ENCODE measurements at places on chromosomes 7 and 10.

GRCh38 chr10:28120043-28120749 lies 121.3 kb upstream of the ODAD2 start:
- H3K36me3 ChIP-seq: peaks cover 21% of the 10 kb centered on the region
- no peak overlapping the region for H3K27ac ChIP-seq
- H3K27me3 ChIP-seq: no peaks in the 10 kb centered on the region
- DNase-seq: no peak
- no peaks in the 10 kb centered on the region for H3K4me1 ChIP-seq

DNA sequence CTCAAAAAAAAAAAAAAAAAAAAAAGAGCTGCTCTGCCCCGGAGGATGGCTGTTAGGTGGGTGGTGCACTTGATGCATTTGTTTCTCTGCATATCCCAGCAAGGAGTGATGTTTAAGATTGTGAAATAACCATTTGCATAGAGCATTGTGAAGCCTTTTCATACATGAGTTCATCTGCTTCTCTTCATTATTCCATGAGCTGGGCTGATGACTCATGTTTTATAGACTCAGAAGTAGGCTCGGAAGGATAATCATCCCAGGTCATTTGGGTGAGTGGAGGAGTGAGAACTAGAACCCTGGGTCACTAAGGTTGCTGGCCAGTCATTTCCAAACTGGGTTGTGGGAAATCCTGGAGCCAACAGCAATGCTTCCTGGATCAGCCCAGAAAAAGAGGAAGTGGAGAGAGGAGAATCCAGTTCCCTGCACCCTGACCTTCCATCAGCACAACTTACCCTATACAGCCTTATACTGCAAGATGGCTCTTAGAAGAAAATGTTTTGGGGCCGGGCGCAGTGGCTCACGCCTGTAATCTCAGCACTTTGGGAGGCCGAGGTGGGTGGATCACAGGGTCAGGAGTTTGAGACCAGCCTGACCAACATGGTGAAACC lies 45.3 kb downstream of the TACC2 start:
- H3K36me3 ChIP-seq: no peaks in the 10 kb centered on the region
- H3K27ac ChIP-seq: no peak overlapping the region
- H3K27me3 ChIP-seq: no peaks in the 10 kb centered on the region
- no peak for DNase-seq

GRCh38 chr7:93579431-93579830 lies 4.9 kb upstream of the CALCR start:
- H3K4me1 ChIP-seq: no peaks in the 10 kb centered on the region
- H3K36me3 ChIP-seq: no peaks in the 10 kb centered on the region
- H3K27me3 ChIP-seq: peaks cover 2% of the 10 kb centered on the region
- no peak overlapping the region for H3K4me3 ChIP-seq

DNA sequence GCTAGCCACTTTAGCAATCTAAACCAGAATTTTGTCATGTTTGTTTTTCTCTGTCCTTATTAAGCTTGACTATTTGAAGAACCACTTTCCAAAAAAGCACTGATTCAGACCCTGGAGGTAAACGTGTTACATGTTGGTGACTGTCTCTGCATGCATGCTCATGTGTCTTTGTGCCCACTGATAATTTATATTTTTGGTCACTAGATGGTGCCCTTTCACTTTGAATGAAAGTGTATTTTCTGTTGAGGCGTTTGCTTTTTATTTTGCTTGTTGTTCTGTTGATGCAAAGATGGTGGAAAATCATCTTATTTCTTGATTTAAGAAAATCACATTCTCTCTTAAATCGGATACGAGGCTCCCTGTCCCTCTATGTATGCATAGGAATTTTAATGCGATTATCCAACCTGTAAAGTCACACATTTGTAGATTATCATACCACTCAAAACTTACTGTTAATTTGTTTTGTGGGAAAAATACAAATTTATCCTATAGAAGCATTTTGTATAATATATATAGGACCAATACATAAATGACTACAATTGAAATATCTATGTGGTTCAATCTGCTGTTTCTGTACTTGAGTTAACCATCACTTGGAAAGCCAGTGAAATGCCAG lies 269.3 kb downstream of the BICC1 start:
- no peaks in the 10 kb centered on the region for H3K36me3 ChIP-seq
- H3K4me1 ChIP-seq: no peaks in the 10 kb centered on the region
- no peak overlapping the region for H3K4me3 ChIP-seq
- no peak overlapping the region for H3K27ac ChIP-seq

DNA sequence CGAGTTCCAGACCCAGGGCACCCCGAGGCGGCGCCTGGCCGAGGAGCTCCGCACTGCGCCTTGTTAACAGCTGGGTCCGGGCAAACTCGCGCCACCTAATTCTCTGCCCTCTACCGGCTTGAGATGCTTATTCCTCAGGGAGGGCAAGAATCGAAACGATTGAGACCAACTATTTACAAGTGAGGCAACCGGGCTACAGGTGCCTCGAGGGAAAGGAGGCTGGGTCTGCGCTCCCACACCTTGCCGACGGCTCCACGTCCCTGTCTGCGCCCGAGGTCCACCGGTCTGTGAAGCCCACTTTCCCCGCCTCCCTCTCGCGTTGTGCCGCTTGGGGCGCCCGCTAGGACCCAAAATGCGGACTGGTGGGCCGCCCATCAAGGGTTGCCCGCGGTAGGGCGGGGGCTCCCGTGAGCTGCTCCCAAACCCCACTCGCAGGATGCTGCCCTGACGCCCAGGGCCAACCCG lies 527 bp downstream of the AKR1B1 start:
- peak overlapping the region; percentile 89 for H3K4me3 ChIP-seq
- peaks cover 6% of the 10 kb centered on the region for H3K4me1 ChIP-seq
- DNase-seq: peak; percentile 32
- H3K36me3 ChIP-seq: no peaks in the 10 kb centered on the region
- no peaks in the 10 kb centered on the region for H3K27me3 ChIP-seq

DNA sequence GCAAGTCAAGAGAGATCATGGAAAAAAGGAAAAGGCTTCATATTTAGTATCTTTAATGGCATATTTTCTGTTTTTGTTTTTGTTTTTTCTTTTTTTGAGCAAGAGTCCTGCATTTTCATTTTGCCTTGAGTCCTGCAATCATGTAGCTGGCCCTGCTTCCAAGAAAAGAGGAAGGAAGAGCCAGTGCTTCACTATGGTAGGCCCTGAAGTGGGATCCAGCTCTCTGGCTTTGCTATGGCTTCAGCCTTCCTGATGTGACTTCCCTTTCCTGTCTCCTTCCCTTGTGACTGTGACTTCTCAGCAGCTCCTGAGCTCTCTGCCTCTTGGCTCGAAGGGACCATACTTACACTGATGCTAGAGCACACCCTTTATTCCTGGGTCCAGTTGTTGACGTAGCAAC lies 512.3 kb downstream of the INHBA start:
- no peak overlapping the region for H3K27ac ChIP-seq
- no peak overlapping the region for H3K4me3 ChIP-seq

GRCh38 chr7:136870866-136871487 lies 2.5 kb downstream of the CHRM2 start:
- no peak overlapping the region for H3K4me3 ChIP-seq
- H3K27me3 ChIP-seq: peaks cover 16% of the 10 kb centered on the region
- H3K27ac ChIP-seq: no peak overlapping the region
- DNase-seq: no peak
- no peaks in the 10 kb centered on the region for H3K36me3 ChIP-seq

GRCh38 chr7:73739387-73739767 lies 775 bp upstream of the ABHD11 start:
- no peak for DNase-seq
- H3K4me1 ChIP-seq: peaks cover 21% of the 10 kb centered on the region
- H3K27me3 ChIP-seq: no peaks in the 10 kb centered on the region
- H3K27ac ChIP-seq: peak overlapping the region; percentile 91
- peak overlapping the region; percentile 89 for H3K4me3 ChIP-seq
- no peaks in the 10 kb centered on the region for H3K36me3 ChIP-seq

DNA sequence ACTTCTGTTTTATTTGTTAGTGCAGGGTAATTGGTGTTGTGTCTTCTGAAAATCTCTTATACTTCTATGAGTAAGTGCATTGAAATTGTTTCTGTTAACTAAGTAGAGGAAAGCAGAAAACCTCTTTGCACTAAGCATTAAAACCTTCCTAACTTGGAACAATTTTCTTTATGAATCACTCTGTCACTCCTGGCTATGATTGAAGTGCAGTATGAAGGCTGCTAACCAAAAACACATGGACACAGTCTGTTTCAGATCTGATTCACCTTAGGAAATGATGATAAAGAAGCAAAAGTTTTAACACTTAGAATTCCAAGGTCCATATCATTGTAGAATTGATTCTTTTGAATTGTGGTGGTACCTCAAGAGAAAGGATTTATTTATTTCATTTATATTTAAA lies 41.9 kb downstream of the MET start:
- H3K4me1 ChIP-seq: no peaks in the 10 kb centered on the region
- H3K36me3 ChIP-seq: no peaks in the 10 kb centered on the region
- H3K27me3 ChIP-seq: no peaks in the 10 kb centered on the region
- no peak overlapping the region for H3K4me3 ChIP-seq
- no peak for DNase-seq
- H3K27ac ChIP-seq: no peak overlapping the region

- no peaks in the 10 kb centered on the region for H3K4me1 ChIP-seq
- no peak for DNase-seq
Measured at GRCh38 chr10:120715171-120715570, 136.0 kb upstream of the WDR11 start.

GRCh38 chr7:38160003-38160571 lies 18.0 kb upstream of the STARD3NL start:
- DNase-seq: no peak
- H3K4me3 ChIP-seq: no peak overlapping the region
- H3K4me1 ChIP-seq: no peaks in the 10 kb centered on the region

DNA sequence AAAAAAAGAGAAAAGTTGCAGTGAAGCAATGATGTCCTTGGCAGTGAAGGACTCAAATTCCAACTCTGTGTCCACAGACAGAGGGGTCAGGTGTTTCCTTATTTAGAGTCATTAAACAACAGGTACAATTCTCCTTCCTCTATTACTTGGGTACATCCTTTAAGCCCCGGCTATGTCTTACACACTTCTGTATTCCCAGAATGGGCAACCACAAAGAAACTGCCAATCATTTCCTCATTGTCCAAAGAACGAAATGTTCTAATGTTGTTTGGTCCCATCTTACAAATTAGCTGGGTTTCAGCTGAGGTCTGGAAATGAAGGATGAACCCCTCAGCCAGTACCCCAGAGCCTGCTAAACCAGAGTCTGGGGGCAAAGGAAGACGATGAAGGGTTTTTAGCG lies 59.5 kb downstream of the GRB10 start:
- H3K36me3 ChIP-seq: no peaks in the 10 kb centered on the region
- no peaks in the 10 kb centered on the region for H3K27me3 ChIP-seq
- no peak for DNase-seq
- H3K27ac ChIP-seq: no peak overlapping the region
- no peaks in the 10 kb centered on the region for H3K4me1 ChIP-seq

DNA sequence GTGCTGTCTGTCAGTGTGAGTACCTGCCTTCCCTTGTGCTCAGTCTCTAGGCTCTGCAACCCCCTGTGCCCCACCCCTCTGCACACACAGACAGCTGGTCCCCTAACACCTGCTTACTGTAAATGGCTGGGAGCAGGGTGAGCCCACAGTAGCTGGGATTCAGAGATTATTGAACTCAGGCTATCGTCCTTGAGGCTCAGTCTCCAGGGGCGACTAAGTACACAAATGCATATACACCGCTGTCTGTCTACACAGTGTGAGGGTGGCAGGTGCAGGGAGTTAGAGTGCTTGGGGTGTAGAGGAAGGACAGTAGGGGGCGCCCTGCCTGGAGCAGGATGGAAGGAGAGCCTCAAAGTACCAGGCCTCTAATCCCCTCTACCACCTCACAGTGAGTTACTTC lies 12.9 kb downstream of the UPP1 start:
- H3K4me1 ChIP-seq: peaks cover 31% of the 10 kb centered on the region
- H3K27ac ChIP-seq: no peak overlapping the region
- H3K27me3 ChIP-seq: no peaks in the 10 kb centered on the region
- no peak for DNase-seq
- H3K36me3 ChIP-seq: peaks cover 68% of the 10 kb centered on the region
- H3K4me3 ChIP-seq: no peak overlapping the region

- H3K27me3 ChIP-seq: no peaks in the 10 kb centered on the region
- no peak overlapping the region for H3K4me3 ChIP-seq
- no peaks in the 10 kb centered on the region for H3K36me3 ChIP-seq
- H3K27ac ChIP-seq: no peak overlapping the region
- no peaks in the 10 kb centered on the region for H3K4me1 ChIP-seq
Measured at GRCh38 chr10:110701617-110701971, 57.5 kb downstream of the RBM20 start.

All from effector memory CD4-positive, alpha-beta T cell (primary cell).